ENCODE measurements at places on chromosomes 16 and 17.

DNA sequence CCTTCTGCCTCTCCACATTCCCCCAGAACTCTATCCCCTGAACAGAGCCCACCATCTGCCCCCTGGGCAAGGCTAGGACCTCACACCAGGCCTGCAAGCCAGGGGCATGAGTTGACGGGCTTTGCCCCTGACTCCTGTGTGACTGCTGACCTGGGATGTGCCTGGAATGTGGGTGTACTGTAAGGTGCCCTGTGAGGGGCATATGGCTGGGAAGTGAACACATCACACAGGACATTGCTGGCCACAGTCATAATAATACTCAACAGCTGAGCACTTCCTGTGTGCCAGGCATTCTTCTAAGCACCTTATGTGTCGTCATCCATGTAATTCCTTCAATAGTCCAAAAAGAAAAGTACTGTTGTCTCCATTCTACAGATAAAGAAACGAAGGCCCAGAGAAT lies 13.3 kb downstream of the CES4A start:
- DNase-seq: no peak

DNA sequence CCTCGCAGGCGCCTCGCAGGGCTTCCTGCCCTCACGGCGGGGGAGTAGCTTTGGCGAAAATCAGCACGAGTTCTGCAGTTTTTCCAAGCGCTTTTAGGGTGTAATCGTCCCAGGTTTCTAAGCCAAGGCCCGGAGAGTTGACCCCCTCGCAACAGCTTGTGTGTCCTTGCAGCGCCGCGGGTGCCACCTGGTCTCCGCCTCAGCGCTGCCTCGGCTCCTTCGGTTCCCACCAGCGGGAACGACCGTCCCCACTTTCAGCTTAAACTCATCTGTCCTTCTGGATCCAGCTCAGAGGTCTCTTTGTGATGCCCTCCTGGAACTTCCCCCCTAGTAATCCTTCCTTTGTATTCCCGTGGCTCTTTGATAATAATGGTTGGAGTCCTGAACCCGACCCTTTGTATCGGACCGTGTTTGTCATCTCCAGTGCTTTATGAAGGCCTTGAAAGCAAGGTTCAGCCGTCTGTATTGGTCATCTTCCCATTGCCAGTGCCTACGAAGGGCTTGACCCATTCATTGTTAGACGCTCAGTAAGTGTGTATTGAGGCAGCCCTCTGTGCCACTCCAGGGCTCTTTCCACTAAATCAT lies 858 bp upstream of the SMARCE1 start:
- no peak for DNase-seq

DNA sequence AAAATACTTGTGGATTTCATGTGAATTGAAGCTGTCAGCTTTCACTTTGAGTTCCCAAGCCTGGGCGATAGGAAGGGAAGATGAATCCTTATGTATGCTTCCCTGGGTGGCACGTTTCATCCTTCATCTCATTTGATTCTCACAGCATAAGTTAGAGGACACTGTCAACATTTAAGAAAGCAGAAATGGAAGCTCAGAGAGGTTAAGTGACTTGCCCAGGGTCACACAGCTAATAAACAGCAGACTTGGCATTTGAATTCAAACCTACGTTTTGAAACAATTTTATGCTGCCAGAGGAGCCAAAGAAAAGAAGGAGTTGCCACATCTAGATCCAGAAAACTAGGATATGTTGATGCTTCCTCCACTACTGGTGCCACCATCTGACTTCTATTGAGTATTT lies 108.3 kb upstream of the GPR139 start:
- DNase-seq: no peak

DNA sequence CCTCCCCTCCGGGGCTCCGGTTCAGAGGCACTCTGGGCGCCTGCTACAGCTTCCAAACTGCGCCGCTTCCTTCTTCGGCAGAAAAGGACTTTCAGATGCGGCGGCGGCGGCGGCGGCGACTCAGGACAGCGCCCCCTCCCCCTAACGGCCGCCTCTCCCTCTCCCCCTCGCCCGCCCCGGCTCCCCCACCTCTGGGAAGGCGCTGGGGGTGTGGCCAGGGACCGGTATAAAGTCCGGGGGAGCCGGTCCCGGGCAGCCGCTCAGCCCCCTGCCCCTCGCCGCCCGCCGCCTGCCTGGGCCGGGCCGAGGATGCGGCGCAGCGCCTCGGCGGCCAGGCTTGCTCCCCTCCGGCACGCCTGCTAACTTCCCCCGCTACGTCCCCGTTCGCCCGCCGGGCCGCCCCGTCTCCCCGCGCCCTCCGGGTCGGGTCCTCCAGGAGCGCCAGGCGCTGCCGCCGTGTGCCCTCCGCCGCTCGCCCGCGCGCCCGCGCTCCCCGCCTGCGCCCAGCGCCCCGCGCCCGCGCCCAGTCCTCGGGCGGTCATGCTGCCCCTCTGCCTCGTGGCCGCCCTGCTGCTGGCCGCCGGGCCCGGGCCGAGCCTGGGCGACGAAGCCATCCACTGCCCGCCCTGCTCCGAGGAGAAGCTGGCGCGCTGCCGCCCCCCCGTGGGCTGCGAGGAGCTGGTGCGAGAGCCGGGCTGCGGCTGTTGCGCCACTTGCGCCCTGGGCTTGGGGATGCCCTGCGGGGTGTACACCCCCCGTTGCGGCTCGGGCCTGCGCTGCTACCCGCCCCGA lies at the start of gene IGFBP4:
Gene IGFBP4, plus strand, starts transcription at position 255 of the 792 bp plus-strand sequence. Its CDS starts 286 bp downstream, at position 541.
- peak; percentile 77 for DNase-seq

DNA sequence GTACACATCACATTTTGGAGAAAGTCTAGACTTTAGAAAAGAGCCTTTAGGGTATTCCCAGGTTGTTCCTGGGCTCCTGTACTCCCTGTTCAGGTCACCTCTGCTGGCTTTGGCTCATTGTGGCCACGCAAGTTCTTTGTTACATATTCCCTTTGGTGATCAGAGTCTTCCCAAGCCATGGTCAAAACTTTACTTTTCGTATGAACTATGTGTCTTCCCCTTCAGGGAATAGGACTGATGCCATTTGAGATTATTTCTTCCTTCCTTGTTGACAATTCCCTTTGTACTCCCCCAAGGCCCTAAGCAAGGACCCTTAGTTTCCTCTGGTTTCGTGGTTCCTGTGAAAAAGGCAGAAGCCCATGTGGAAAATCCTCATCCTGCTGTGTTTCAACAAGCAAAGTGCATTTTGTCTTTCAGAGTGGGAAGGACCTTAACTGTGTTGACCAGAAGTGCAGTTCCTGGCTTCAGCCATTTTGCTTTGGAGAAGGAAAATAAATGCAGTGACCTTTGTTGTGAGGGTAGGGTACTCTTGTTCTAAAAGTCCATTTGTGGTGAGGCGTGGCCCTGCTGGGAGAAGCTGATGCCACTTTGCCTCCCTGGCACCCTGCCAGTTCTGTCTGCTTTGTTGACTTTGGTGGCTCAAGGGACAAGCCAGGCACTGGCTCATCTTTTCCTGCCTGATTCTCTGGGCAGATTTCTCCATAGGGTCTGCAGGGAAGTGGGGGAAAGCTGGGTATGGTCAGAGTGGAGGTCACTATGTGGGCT lies 55.1 kb downstream of the ZNRF1 start:
- DNase-seq: no peak

DNA sequence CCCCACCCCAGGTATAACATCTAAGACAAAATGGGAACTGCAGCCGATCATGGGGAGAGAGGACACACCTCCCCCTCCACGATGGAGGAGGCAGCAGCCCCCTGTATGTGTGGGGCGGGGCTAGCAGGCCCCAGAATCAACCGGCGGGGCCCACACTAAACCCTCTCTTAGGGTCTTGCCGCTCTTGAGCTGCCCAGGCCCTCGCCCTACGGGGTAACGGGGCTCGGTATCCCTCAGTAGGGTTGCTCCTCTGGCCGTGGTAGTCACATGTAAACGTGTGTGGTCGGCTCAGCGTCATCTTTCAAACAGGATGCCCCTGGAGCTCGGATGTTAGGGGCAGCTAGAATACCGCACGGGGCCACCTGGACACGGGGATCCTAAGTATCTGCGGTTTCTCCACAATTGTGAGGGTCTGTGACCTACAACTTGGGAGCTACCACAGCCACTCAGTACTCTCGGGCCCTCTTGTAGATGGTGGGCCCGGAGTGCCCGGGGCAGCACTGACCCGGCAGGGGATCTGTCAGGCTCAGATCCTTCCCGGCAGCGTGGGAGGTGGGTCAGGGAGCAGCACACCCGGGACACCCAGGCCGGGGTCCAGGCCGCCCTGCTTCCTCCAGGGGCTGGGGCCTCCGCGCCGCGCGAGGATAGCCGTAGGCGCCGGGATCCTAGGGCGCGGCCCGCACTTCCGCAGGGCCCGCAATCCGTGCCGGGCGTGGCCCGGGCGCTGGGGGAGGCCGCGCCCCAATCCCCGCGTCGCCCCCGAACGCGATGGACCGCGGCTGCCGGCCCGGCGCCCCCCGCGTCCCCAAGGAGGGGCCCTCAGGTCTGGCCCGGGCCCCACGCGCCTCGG lies 781 bp downstream of the ARHGDIA start:
- peak; percentile 51 for DNase-seq

DNA sequence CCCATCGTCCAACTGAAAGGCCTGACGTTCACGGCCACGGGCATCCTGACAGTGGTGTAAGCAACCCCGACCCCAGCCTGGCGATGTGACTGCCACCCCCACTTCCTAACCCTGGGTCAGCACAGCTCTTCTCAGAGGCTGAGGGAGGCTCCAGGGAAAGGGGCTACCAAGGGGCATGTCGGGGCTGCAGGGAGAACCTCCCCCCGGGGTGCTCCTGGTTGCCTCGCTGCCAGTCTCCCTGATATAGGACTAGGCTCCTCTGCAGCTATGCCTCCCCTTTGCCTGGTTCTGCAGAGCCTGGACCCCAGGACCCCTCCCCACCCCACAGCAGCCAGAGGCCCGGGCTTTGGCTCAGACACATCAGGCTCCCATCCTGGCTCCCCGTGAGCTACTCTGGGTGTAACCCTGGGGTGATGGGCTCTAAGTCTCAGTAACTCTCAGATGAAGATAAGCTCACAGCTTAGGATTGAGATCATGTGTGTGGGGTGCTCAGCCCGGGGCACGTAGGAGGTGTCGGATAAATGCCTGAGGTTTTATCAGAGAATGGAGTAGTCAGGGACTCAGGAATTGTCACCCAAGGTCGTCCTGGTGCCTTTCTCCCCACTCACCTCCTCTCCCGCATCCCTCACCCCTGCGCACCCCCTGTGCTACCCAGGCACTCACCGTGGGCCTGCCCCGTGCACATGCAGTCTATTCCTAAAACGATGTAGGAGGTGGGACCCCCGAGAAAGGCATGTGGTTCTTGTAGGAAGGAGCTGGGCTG lies 10.6 kb downstream of the ITGAD start:
- no peak for DNase-seq
